Muscle of leg (tissue), 16 donors: ENCODE measurements at places on chromosomes 5 and 9. TPM values are rescaled to one million over a fixed set of nuclear protein-coding genes. Genes with fewer than 3 reads are reported as not detected.

GRCh38 chr9:133849110-133849670 lies 111.0 kb upstream of the SARDH start:
- peak overlapping the region; percentile 42 for H3K27ac ChIP-seq
- no peak overlapping the region for H3K4me3 ChIP-seq
- no peaks in the 10 kb centered on the region for H3K36me3 ChIP-seq
- DNase-seq, result no peak
- no peaks in the 10 kb centered on the region for H3K27me3 ChIP-seq
- H3K4me1 ChIP-seq, result peaks cover 40% of the 10 kb centered on the region

- no peak overlapping the region for H3K27ac ChIP-seq
- no peaks in the 10 kb centered on the region for H3K4me1 ChIP-seq
- no peak for DNase-seq
These were observed 128.9 kb downstream of the CCDC192 start for GRCh38 chr5:127832067-127832466.

DNA sequence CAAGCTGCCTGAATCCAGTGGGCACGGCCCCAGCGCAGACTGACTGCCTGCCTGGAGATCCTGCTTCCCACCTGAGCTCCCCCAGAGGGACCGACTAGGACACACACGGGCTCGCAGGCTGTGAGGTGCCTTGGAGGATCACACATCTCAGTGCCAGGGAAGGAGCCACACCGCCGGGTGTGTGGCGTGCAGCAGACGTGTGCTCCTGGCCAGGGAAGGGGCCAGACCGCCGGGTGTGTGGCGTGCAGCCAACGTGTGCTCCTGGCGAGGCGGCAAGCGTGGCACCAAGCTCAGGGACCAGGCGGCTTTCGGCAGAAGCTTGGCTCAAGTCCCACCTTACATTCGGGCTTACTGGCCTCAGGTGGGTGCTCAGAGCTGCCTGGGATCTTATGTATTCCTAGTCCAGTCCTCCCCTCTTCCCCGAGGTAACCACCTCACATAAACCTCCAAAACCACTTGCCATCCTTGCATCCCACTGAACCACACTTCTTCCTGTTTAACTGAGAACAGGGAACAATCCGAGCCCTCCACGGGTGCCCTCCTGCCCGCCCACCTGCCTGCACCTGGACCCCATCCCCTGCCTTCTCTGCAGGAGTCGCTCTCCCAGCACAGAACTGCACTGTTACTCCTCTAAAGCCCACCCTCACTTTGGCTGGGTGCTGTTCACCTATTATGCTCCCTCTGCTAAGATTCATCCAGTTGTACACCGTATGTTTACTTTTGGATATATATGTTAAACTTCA lies 22.4 kb upstream of the MRNIP start:
- H3K36me3 ChIP-seq, result peaks cover 72% of the 10 kb centered on the region
- H3K4me1 ChIP-seq, result no peaks in the 10 kb centered on the region
- H3K27me3 ChIP-seq, result no peaks in the 10 kb centered on the region
- H3K4me3 ChIP-seq, result no peak overlapping the region

- H3K4me1 ChIP-seq, result no peaks in the 10 kb centered on the region
- no peaks in the 10 kb centered on the region for H3K27me3 ChIP-seq
- no peak overlapping the region for H3K27ac ChIP-seq
- H3K36me3 ChIP-seq, result no peaks in the 10 kb centered on the region
These were observed 749.8 kb upstream of the GRAMD2B start for GRCh38 chr5:125673359-125673950.

GRCh38 chr9:130213911-130214761 lies 41.9 kb downstream of the NCS1 start:
- H3K4me3 ChIP-seq, result no peak overlapping the region
- no peaks in the 10 kb centered on the region for H3K27me3 ChIP-seq
- H3K4me1 ChIP-seq, result peaks cover 30% of the 10 kb centered on the region
- DNase-seq, result peak; percentile 69

SLC45A2 gene
- total RNA-seq, result 0.09 TPM

ATP10B gene
- 0.27 TPM for total RNA-seq
